NCI-H1048 (cell line): ENCODE measurements at places on chromosomes 13 and 19.

GRCh38 chr19:8611391-8611876, 919 bp upstream of the ADAMTS10 start:
- no peak for DNase-seq

DNA sequence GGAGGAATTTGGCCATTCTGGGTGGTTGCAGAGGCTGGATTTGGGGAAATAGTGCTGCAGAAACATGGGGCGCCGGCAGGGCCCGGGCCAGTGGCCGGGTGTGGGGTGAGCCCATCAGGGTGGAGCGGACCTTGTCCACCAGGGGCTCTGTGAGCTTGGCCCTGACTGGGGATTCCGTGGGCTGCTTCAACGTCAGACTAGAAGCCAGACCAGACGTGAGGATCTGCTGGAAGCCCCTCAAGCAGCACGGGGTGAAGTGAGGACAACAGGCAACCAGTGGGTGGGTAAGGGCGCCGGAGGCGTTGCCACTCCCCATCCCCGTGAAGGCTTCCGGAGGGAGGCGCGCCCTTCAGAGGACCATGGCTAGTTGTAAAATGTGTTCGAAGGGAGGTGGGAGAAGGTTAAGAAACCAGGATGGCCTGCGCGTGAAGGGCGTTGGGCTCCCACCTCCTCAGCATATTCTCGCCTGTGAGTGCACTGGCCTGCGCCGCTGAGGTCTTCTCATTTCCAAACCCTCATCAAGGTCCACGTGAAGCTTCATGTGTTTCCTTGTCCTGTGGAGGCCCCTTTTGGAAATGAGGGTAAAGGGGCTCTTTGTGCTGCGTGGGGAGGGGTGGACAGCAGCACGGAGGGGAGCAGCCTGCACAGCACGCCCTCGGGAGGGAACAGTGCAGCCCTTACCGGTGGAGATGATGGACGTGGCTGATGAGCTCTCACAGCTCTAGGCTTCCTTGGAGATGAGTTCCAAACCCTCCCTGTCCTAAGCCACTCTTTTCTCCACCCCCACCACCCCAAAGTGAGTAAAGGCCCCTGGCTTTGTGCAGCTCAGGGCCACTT, 8.3 kb downstream of the TEX29 start:
- DNase-seq = no peak

- DNase-seq = no peak
These were observed 2.8 kb upstream of the CERS4 start for GRCh38 chr19:8206147-8207087.

- no peak for DNase-seq
These were observed 592.5 kb downstream of the KCTD12 start for GRCh38 chr13:76293751-76294150.

DNA sequence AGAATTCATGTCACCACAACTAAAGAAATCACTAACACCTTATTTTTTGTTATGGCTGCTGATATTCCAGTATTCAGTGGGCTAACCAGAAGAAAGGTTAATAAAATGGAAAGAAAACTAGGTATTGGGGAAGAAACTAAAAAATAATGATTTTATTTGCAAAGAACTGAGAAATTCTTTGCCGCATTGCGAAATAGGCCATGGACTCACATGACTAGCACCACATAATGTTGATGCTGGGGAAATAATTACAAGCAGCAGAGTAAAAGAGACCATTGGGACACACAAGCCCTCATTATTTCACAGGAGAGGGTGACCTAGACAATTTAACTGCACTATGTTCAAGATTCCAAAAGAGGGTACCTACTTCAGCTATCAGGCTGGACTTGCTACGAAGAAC, 1411.5 kb downstream of the SLITRK5 start:
- DNase-seq = no peak

GRCh38 chr13:85586422-85586831, 212.8 kb downstream of the SLITRK6 start:
- DNase-seq = no peak

DNA sequence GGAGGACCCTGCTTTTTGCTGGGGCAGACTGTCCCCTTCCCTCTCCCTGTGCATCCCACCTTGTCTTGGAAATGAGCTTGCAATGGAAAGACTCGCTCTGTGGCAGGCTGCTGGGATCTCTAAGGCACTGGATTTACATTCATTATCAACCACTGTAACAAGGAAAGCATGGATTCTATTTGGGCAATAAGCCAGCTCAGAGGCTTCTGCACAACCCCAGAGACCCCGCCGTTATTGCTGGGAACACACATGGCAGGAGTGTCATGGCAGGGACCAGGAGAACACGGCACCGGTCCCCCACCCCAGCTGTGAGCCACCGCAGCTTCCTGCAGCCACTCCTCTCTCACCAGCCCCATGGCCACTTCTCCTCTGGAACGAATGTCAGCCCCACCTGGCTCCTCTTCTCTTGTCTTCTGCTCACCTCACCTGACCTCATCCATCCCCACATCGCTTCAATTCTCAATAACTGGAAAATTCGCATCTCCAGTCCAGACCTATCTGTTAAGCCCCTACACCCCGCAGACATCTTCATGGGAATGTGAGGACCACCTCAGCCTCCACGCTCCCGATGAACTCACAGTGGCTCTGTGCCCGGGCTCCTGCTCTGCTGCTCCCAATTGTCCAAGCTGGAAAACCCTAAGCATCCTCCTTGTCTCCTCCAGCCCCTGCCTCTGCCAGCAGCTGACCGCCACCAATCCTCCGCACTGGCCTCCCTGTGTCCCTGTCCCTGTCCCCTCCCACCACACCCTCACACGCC, 181.5 kb downstream of the USP12 start:
- no peak for DNase-seq

- no peak for DNase-seq
These were observed 169.1 kb downstream of the SHISA2 start for GRCh38 chr13:25882466-25883357.

DNA sequence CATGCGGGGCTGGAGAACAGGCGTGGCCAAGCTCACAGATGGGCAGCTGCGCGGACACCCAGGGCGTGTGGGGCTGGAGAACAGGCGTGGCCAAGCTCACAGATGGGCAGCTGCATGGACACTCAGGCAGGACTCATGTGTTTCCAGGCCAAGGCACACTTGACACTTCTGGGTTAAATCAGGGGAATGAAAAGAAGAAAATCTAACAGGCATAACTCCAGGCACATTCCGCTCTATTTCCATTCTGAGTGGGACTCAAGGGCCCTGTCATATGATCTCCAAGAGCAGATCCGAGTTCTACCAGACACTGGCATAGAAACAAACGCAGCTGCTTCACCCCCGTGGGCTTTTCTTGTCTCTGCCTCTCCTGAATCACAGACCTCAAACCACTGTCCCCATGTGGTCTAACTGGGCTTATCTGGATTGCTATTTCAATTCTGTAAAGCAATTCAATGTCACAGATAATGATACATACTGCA, 17.4 kb upstream of the C13orf46 start:
- DNase-seq = no peak

GRCh38 chr13:42393573-42394360, 121.8 kb downstream of the AKAP11 start:
- DNase-seq = no peak
